ENCODE measurements at places on chromosomes 2 and 18.

GRCh38 chr2:174341995-174342685 lies 7.4 kb downstream of the SP9 start:
- DNase-seq, result peak; percentile 36

GRCh38 chr2:240989451-240990265 lies 8.8 kb upstream of the SNED1 start:
- DNase-seq, result no peak

DNA sequence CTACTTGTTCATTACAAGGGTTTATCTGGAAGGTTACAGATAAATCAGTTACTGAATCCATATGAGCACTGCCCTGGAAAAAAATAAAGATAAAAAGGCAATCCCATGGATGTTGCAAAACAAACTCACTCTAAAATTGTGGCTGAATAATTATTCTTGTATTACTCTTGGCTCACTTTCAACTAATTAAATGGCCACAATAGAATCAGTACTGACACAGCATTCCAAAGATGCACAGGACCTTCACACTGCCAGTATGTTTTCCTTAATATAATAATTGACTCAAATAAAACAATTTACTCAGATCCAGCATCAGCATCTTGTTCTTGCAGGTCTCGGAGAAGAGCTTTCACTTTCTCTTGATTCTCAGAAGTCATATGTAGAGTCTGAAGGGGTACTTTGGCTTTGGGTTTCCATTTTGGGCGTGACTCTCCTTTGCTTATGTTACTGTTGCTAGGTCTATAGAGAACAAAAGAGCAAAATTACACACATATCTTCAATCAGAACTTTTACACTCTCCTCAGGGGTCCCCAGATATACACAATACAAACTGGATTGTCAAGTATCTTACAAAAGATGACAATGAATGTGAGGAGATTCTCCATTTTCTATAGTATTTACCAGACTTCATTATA lies 12.6 kb downstream of the DHX57 start:
- DNase-seq, result no peak

GRCh38 chr2:24920809-24921441 lies 888 bp upstream of the ADCY3 start:
- peak; percentile 43 for DNase-seq

DNA sequence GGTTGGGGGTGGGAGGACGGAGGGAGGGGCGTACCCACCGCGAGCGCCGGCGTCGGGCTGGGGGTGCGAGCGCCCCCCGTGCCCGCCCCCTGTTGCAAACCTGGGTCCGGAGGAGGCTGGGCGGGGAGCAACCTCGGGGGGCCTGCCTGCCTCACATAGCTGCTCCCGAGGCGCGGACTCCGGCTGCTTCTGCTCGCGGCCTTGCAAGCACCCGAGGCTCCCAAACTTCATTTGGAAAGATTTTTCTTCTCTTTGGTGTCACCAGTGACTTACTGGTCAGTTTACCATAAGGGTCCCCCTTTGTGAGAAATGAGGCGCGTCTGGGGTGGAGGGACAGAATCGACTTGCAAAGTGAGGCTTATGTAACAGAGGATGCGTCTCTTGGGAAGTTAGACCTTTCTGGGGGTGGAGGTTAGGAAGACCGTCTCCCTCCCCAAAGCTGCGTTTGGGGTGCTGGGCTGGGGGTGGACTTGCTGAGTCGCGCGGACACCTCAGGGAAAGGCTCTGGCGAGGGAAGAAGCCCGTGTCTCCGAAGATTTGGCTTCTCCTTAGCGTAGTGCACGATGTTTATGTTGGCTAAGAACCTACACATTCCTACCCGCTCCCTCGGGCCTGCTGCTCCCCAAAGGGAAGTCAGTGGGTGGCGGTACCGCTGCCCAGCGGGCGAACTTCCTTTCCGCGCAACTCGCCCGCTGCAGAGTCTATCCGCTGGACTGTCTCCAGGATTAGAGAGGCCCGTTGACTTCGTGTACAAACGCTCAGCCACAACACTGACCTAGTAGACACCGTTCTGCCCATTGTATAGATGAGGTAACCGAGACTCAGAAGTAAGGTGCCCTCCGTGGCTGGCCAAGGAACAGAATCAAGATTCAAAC lies 559 bp downstream of the TMEM37 start:
- no peak for DNase-seq

DNA sequence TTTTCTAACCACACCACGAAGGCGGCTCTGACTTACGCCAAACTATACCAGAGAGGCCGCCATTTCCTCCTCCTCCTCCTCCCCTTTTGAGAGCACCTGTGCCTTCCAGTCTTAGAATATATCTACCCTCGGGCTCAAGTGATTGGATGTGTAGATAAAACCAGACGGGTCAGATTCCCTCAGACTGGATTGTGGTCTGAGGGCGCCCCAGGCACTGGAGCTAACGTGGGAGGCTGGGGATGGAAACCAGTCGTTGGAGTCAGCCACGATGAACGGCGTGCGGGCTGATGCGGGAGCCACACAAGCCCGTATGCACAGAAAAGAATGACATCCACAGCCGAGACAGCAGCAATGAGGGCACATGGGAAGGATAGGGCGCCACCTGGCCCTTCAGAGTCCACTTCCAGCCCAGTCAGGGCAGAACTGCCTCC lies 12.3 kb upstream of the ODC1 start:
- no peak for DNase-seq

DNA sequence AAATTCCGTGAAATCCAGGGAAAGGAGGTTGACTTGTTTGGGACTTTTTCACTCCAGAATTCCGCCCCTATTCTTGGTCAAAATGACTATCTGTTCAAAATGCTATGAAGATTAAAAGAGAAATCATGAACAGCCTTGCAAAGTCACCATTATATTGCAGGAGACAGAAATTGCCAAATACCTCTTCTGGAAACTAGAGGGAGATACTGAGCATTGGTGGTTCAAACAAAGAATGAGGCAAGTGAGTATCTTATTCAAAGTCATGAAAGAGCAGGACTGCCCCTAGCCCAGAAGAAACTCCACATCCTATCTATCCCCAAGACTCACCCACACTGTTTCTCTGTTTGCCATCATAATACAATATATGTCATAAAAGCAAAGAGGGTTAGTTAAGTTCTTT lies 862.3 kb upstream of the POU3F3 start:
- no peak for DNase-seq

DNA sequence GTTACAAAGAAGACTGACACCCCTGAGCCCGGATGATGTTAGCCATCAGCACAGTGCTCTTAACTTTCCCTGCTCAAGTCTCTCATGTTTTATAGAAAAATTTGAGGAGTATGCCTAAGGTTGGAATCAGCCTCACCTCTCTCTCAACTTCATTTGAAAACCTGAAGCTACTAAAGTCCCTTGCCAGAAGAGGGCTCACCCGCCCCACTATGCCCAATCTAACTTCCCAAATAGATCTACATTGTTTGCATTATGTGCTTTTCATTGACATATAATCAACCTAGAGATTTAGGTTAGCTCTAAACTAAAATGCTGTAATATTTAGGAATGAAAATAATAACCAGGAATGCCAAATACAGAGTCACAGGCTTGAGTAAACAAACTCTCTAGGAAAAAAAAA lies 305.4 kb downstream of the NCKAP5 start:
- DNase-seq, result peak; percentile 15

DNA sequence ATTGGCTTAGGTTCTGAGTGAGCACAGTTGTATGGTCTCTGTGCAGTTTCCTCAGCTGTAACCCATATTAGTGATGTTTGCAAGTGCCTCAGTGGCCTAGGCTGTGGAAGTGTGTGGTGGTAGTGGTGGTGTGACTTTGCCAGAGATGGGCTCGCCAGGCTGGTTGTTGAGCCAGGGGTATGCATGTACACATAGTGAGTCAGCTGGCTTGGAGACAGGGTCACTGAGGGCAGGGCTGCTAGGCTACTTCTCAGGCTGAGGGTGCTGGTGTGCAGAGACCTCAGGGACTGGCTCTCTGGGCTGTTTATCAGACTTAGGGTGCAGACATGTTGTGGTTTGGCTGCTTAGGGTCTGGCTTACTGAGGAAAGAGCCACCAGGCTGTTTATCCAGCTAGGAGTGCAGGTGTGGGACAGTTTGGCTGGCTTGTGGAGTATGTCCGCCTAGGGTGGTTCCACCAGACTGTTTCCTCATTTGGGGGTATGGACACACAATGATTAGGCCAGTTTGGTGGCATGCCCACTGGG lies 15.0 kb downstream of the APLF start:
- DNase-seq, result no peak

- no peak for DNase-seq
Measured at GRCh38 chr2:235608200-235608887, 114.5 kb downstream of the AGAP1 start.

Data from NCI-H345 (cell line).